Testis (tissue), 5 donors: ENCODE measurements at places on chromosomes 1 and 21.

DNA sequence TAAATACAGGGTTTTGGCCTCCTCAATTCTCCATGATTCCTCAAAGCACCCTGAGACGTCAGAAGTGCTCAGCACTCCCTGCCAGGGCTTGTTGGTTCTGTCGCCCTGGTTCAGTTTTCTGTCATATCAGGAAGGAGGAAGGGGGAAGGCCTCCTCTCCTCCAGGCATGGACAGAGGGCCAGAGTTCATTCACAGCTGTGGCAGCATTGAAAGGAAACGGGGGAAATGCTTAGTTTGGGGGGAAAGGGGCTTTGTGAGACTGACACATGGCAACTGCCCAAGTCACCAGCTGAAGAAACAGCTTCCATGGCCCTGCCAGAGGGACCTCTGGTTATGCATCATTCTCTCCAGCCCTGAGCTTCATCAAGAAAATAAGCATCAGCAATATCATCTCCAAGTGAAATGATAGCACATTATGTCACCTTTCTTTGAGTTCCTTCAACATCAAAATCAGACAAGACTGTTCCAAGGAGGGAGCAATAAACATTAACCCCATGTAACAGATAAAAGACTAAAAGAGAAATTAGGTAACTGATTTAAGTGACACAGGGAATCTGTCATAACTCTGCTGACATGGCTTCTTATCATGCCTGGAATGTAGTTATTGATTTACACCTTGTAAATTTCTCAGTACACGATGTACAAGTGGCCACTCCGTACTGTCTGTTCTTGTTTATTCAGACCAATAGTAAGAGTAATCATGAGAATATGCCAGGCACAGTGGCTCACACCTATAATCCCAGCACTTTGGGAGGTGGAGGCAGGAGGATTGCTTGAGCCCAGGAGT lies 103.2 kb upstream of the SLC25A33 start:
- no peaks in the 10 kb centered on the region for H3K27me3 ChIP-seq
- peak overlapping the region; percentile 2 for H3K27ac ChIP-seq
- H3K36me3 ChIP-seq = no peaks in the 10 kb centered on the region
- DNase-seq = no peak
- peaks cover 26% of the 10 kb centered on the region for H3K4me1 ChIP-seq
- H3K4me3 ChIP-seq = no peak overlapping the region

GRCh38 chr1:233379869-233380438 lies 52.4 kb downstream of the MAP3K21 start:
- DNase-seq = peak; percentile 76
- H3K36me3 ChIP-seq = no peaks in the 10 kb centered on the region
- no peaks in the 10 kb centered on the region for H3K27me3 ChIP-seq
- no peaks in the 10 kb centered on the region for H3K4me1 ChIP-seq
- H3K27ac ChIP-seq = peak overlapping the region; percentile 13

GRCh38 chr1:247371801-247372259 lies 40.2 kb upstream of the ZNF496 start:
- no peaks in the 10 kb centered on the region for H3K36me3 ChIP-seq
- H3K27me3 ChIP-seq = no peaks in the 10 kb centered on the region
- no peaks in the 10 kb centered on the region for H3K4me1 ChIP-seq
- no peak overlapping the region for H3K27ac ChIP-seq
- no peak overlapping the region for H3K4me3 ChIP-seq

DNA sequence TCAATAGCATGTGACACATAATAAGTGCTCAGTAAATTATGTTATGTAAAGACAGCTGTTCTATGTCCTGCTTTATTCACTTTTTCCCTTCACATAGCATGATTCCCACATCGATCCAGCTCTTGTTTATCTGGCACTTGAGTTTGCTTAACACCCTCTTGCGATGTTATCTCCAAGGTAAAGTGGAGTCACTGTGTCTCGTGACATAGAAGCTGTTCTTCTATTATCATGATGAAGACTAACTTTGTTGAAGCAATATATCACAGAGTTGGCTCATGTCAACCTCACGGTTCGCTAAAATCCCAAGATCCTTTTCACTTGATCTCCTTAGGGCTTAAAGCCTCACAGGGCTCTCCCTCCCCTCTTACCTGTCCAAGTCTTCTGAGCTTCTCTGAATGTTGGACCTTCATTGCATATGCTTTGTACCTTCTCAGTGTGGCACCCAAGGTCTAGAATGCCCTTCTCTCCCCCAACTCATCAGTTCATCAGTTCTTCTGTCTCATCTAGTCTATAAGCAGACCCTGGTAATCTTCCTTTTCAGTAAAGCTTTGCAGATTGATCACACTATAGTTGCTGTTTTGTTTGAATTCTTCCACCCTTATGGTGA lies 38.0 kb downstream of the PLXNA2 start:
- H3K27me3 ChIP-seq = no peaks in the 10 kb centered on the region
- H3K4me3 ChIP-seq = no peak overlapping the region
- no peaks in the 10 kb centered on the region for H3K4me1 ChIP-seq

DNA sequence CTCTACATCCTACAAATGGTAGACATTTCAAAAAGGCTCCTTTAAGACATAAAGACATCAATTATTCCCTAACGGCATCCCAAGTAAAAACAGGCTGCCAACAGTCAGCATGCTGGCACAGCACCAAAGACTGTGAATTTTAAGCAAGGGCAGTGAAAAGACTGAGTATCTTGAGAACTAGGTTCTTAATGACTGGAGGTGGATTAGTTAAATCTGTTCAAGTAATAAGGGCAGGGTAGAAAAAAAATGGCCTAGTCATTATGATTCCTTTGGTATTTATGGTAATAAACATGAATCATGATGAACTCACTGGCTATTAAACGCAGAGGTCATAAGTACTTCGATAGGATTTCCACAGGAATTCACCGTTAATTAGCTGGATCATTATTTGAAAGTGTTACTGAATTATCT lies 75.2 kb downstream of the KIFAP3 start:
- H3K4me3 ChIP-seq = no peak overlapping the region
- no peaks in the 10 kb centered on the region for H3K36me3 ChIP-seq
- no peak overlapping the region for H3K27ac ChIP-seq
- no peaks in the 10 kb centered on the region for H3K27me3 ChIP-seq
- no peaks in the 10 kb centered on the region for H3K4me1 ChIP-seq

GRCh38 chr1:168127503-168127902 lies 9.2 kb downstream of the GPR161 start:
- H3K4me1 ChIP-seq = no peaks in the 10 kb centered on the region
- no peak overlapping the region for H3K4me3 ChIP-seq
- no peak overlapping the region for H3K27ac ChIP-seq
- DNase-seq = no peak
- H3K27me3 ChIP-seq = no peaks in the 10 kb centered on the region

DNA sequence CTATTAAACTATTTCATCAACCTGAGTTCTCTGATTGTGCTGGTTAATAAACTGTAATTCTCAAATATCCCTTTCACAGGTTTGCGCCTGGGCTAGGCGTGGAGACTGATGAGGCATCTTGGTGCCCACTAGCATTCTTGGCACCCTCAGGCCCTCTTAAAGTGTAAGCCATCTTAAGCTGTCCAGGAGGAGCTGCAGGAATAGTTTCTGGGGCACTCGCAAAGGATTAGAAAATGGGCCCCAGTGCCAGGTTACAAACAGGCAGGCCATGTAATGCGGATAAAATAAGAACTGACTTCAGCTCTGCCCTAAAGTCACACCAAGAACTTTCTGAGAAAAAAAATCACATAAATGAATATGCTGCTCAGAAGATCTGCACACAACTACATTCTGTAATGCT lies 1.1 kb downstream of the CASQ2 start:
- no peaks in the 10 kb centered on the region for H3K27me3 ChIP-seq
- H3K36me3 ChIP-seq = no peaks in the 10 kb centered on the region
- no peaks in the 10 kb centered on the region for H3K4me1 ChIP-seq
- DNase-seq = no peak
- no peak overlapping the region for H3K27ac ChIP-seq
- no peak overlapping the region for H3K4me3 ChIP-seq

- H3K27ac ChIP-seq = peak overlapping the region; percentile 94
- peaks cover 30% of the 10 kb centered on the region for H3K4me1 ChIP-seq
- H3K36me3 ChIP-seq = no peaks in the 10 kb centered on the region
- no peaks in the 10 kb centered on the region for H3K27me3 ChIP-seq
Observed at GRCh38 chr1:6580593-6581409, 1.0 kb downstream of the ZBTB48 start.

- DNase-seq = no peak
- no peak overlapping the region for H3K4me3 ChIP-seq
- no peaks in the 10 kb centered on the region for H3K36me3 ChIP-seq
- no peak overlapping the region for H3K27ac ChIP-seq
Observed at GRCh38 chr1:165633614-165634013, 2.6 kb downstream of the MGST3 start.

DNA sequence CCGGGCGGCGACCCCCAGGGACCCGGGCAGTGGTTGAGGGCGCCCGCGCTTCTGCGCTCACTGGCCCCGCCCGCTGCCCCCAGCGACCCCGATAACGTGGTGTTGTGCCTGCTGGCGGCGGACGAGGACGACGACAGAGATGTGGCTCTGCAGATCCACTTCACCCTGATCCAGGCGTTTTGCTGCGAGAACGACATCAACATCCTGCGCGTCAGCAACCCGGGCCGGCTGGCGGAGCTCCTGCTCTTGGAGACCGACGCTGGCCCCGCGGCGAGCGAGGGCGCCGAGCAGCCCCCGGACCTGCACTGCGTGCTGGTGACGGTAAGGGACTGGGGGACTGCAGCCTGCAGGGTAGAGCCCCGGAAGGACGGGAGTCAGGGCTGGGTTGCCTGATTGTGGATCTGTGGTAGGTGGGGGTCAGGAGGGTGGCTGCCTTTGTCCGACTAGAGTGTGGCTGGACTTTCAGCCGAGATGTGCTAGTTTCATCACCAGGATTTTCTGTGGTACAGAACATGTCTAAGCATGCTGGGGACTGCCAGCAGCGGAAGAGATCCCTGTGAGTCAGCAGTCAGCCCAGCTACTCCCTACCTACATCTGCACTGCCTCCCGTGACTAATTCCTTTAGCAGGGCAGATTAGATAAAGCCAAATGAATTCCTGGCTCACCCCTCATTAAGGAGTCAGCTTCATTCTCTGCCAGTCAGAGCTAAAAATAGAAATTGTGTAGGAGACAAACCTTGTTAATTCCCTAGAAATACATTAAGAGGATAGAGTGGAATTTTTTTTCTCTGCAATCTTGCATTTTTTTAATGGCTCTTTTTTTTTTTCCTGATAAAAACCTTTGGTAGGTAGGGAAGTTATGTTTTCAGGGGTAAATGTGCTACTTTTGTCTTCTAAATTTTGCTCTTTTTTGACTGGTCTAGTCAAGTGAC lies 1.5 kb downstream of the GADD45A start:
- DNase-seq = peak; percentile 81
- H3K36me3 ChIP-seq = no peaks in the 10 kb centered on the region
- H3K27me3 ChIP-seq = no peaks in the 10 kb centered on the region

- no peak overlapping the region for H3K4me3 ChIP-seq
- no peak overlapping the region for H3K27ac ChIP-seq
- H3K36me3 ChIP-seq = no peaks in the 10 kb centered on the region
- H3K27me3 ChIP-seq = no peaks in the 10 kb centered on the region
- H3K4me1 ChIP-seq = no peaks in the 10 kb centered on the region
Observed at GRCh38 chr1:40627987-40628902, 37.2 kb downstream of the RIMS3 start.

GRCh38 chr1:21206117-21206516 lies 29.4 kb upstream of the EIF4G3 start:
- no peaks in the 10 kb centered on the region for H3K27me3 ChIP-seq
- H3K4me3 ChIP-seq = no peak overlapping the region
- DNase-seq = no peak
- no peak overlapping the region for H3K27ac ChIP-seq

DNA sequence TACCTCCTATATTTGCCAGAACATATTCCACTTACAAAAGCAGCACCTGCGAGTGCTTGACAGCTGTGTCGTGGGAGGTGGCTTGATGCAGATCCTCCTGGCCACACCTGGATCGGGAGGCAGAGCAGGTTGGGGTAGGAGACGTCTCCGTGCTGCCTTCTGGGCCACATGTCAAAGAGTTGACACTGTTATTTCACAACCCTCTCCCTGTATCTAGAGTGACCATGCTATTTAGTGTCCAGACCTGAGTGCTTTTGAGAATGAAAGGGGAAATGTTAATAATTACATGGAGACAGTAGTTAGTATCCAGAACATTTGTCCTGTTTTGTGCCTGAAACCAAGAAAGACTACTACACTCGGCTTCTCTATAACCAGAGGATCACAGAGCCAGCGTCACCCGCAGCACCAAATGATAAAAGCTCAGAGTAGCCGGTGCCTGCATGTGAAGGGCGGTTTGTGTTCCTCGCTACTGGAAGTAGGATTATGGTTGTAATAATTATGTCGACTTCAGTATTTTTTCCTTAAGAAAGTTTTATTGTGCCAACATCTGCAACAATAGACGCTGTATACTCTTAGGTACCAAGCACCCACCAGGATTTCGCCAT lies 77.1 kb downstream of the GALNT2 start:
- H3K4me3 ChIP-seq = no peak overlapping the region
- no peaks in the 10 kb centered on the region for H3K36me3 ChIP-seq
- no peaks in the 10 kb centered on the region for H3K27me3 ChIP-seq
- DNase-seq = no peak
- H3K4me1 ChIP-seq = peaks cover 74% of the 10 kb centered on the region

DNA sequence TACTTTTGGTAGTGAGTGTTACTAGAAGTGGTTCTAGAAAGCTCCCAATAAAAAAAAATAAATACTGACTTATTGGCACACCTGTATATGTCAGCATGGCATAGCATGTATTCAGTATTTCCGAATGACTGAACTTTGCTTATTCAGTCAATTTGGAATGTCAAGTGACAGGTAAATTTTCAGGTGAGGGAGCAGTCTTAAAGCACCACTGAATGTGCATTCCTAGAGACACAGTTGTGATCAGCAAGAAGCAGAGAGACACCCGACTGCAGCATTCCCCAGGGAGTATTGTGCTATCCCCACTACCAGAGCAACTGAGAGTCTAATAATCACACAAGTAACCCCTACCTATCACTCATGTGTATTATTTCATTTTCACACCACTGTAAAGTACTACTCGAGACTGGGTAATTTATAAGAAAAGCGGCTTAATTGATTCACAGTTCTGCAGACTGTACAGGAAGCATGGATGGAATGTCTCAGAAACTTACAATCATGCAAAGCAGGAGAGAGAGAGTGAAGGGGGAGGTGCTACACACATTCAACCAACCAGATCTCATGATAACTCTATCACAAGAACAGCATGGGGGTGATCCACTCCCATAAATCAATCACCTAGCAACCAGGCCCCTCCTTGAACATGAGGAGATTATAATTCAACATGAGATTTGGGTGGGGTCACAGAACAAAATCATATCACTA lies 201.5 kb downstream of the TBX15 start:
- H3K4me1 ChIP-seq = no peaks in the 10 kb centered on the region
- DNase-seq = no peak
- no peak overlapping the region for H3K27ac ChIP-seq
- H3K27me3 ChIP-seq = no peaks in the 10 kb centered on the region
- H3K36me3 ChIP-seq = no peaks in the 10 kb centered on the region
